Progenitor cell of endocrine pancreas (in vitro differentiated cells): ENCODE measurements at places on chromosomes 4 and X. TPM values are rescaled to one million over a fixed set of nuclear protein-coding genes. Genes with fewer than 3 reads are reported as not detected.

GRCh38 chrX:2401201-2401589 is 99.6 kb downstream of the DHRSX start:
- H3K36me3 ChIP-seq: peaks cover 26% of the 10 kb centered on the region
- no peak overlapping the region for H3K4me3 ChIP-seq
- peak overlapping the region; percentile 93 for H3K27ac ChIP-seq
- peaks cover 30% of the 10 kb centered on the region for H3K4me1 ChIP-seq
- no peak for DNase-seq

GRCh38 chr4:74453829-74454742 is 9.2 kb downstream of the AREG start:
- no peaks in the 10 kb centered on the region for H3K27me3 ChIP-seq
- H3K4me3 ChIP-seq: no peak overlapping the region
- no peak for DNase-seq
- H3K4me1 ChIP-seq: no peaks in the 10 kb centered on the region
- no peak overlapping the region for H3K27ac ChIP-seq

- H3K4me3 ChIP-seq: no peak overlapping the region
- no peak for DNase-seq
- H3K36me3 ChIP-seq: peaks cover 19% of the 10 kb centered on the region
Observed at GRCh38 chr4:17846266-17846665, 35.5 kb downstream of the NCAPG start.

DNA sequence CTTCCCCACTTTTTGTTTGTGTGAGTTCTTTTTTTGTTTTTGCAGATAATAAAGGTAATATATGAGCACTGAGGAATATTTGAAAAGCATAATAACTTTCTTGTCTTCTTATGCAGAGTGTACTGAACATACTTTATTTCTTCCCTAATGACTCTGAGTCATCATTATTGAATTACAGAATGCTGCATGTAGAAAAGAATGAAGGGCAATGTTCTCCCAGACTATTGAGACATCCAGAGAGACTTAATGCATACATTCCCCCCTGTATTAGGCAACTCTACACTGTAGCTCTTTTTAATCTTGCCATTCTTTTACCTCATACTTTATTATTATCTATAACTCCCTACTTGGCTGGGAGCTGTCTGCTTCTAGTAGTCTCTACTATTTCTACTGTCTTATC is 240.5 kb upstream of the ANKRD50 start:
- no peak overlapping the region for H3K27ac ChIP-seq
- DNase-seq: no peak
- peaks cover 14% of the 10 kb centered on the region for H3K4me1 ChIP-seq
- peaks cover 2% of the 10 kb centered on the region for H3K36me3 ChIP-seq

- no peaks in the 10 kb centered on the region for H3K4me1 ChIP-seq
- H3K27me3 ChIP-seq: no peaks in the 10 kb centered on the region
Observed at GRCh38 chrX:85836868-85837267, 210.5 kb downstream of the CHM start.

- DNase-seq: no peak
- H3K4me3 ChIP-seq: no peak overlapping the region
- H3K4me1 ChIP-seq: peaks cover 41% of the 10 kb centered on the region
- no peaks in the 10 kb centered on the region for H3K27me3 ChIP-seq
Observed at GRCh38 chr4:143374771-143375170, 38.1 kb downstream of the GAB1 start.

GRCh38 chr4:19417256-19417655 is 834.4 kb upstream of the SLIT2 start:
- H3K27me3 ChIP-seq: no peaks in the 10 kb centered on the region
- H3K4me3 ChIP-seq: no peak overlapping the region
- no peaks in the 10 kb centered on the region for H3K4me1 ChIP-seq

DNA sequence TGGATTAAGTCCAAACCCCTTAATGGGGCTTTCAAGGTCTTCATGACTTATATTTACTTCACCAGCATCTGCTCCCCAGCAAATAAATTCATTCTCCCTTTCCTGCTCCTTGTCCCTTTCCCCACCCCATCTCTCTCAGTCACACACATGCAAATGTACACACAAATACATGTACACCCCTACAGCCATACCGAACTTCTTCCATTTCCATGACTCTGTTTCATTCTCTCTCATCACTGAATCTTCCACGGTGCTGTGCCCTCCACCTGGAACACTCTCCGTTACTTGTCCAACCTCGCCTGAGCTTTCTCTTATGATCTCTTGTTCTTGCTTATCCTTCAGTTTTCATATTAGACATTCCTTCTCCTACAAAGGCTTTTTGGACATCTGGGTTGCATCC is 22.0 kb upstream of the RPA4 start:
- no peaks in the 10 kb centered on the region for H3K36me3 ChIP-seq
- no peak overlapping the region for H3K4me3 ChIP-seq
- peaks cover under 1% of the 10 kb centered on the region for H3K4me1 ChIP-seq
- no peaks in the 10 kb centered on the region for H3K27me3 ChIP-seq
- DNase-seq: no peak
- no peak overlapping the region for H3K27ac ChIP-seq

GRCh38 chrX:152900937-152901445 is 3.1 kb downstream of the ZNF185 start:
- peaks cover 3% of the 10 kb centered on the region for H3K4me1 ChIP-seq
- peaks cover 15% of the 10 kb centered on the region for H3K27me3 ChIP-seq
- DNase-seq: no peak
- H3K4me3 ChIP-seq: no peak overlapping the region
- no peaks in the 10 kb centered on the region for H3K36me3 ChIP-seq

GRCh38 chr4:155592179-155592937 is 74.3 kb upstream of the GUCY1A1 start:
- H3K36me3 ChIP-seq: no peaks in the 10 kb centered on the region
- peaks cover 12% of the 10 kb centered on the region for H3K27me3 ChIP-seq
- H3K27ac ChIP-seq: no peak overlapping the region

- peaks cover 28% of the 10 kb centered on the region for H3K4me1 ChIP-seq
- H3K27ac ChIP-seq: peak overlapping the region; percentile 96
- peak; percentile 16 for DNase-seq
- H3K4me3 ChIP-seq: no peak overlapping the region
Observed at GRCh38 chrX:134715930-134716619, 57.8 kb upstream of the PLAC1 start.

GRCh38 chr4:38322714-38323113 is 341.3 kb upstream of the KLF3 start:
- no peaks in the 10 kb centered on the region for H3K36me3 ChIP-seq
- no peak overlapping the region for H3K27ac ChIP-seq
- H3K4me3 ChIP-seq: no peak overlapping the region
- peaks cover 29% of the 10 kb centered on the region for H3K4me1 ChIP-seq
- no peak for DNase-seq

- no peak for DNase-seq
- H3K4me1 ChIP-seq: no peaks in the 10 kb centered on the region
- H3K36me3 ChIP-seq: no peaks in the 10 kb centered on the region
- no peak overlapping the region for H3K4me3 ChIP-seq
- H3K27ac ChIP-seq: no peak overlapping the region
Observed at GRCh38 chr4:168528131-168528949, 31.5 kb downstream of the PALLD start.

DNA sequence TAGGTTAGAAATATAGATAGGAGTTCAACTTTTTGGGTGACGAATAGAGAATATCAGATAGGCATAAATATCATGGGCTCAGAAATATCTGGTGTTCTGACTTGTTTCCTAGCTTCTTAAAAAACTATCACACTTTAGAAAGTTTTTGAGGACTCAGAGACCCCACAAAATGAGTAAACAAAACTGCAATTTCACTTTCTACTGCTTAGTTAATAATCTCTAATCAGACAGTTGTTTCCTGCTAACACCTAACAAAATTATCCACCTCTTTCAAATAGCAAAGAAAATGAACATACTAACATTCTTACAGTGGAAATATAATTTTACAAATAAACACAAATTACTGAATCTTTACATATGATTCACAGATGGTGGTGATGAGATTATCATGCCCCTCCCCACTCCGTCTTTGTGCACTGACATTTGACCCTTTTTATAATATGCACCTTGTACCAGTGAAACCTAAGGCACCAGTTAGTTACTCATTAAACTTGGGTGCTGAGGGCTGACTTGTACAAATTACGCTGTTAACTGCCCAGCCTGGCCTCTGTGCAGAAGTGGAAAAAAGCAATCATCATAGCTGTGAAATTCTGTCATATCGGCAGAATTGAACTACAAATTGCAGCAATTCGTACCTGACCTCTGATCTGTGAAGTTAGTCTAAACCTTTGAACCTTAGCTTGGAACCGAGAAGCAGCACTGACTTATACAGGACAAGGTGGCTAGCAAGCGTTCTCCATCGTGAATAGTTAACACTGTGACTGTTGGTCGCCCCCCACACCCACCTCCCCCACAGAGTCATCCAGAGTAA is 138.7 kb downstream of the CHRNA9 start:
- H3K4me1 ChIP-seq: peaks cover 45% of the 10 kb centered on the region
- H3K4me3 ChIP-seq: peak overlapping the region; percentile 71
- DNase-seq: no peak
- no peaks in the 10 kb centered on the region for H3K27me3 ChIP-seq
- peaks cover 13% of the 10 kb centered on the region for H3K36me3 ChIP-seq

HSD17B13 gene
- total RNA-seq: 0.16 and 0.31 TPM in 2 replicates

KLKB1 gene
- not detected in 2 replicates for total RNA-seq

RBPJ gene
- 162 and 173 TPM in 2 replicates for total RNA-seq

BEX1 gene
- total RNA-seq: 123 and 128 TPM in 2 replicates

RAB33B gene
- total RNA-seq: 14.2 and 14.4 TPM in 2 replicates

FAM53A gene
- 2.4 and 3.0 TPM in 2 replicates for total RNA-seq

C4orf33 gene
- total RNA-seq: 11.3 and 12.2 TPM in 2 replicates

MAPK10 gene
- 21.4 and 22.1 TPM in 2 replicates for total RNA-seq

VCX3B gene
- not detected in 2 replicates for total RNA-seq

SPRY1 gene
- total RNA-seq: 52.0 and 54.1 TPM in 2 replicates

GYPB gene
- total RNA-seq: not detected in 2 replicates
